ENCODE measurements at places on chromosomes 4 and X.

DNA sequence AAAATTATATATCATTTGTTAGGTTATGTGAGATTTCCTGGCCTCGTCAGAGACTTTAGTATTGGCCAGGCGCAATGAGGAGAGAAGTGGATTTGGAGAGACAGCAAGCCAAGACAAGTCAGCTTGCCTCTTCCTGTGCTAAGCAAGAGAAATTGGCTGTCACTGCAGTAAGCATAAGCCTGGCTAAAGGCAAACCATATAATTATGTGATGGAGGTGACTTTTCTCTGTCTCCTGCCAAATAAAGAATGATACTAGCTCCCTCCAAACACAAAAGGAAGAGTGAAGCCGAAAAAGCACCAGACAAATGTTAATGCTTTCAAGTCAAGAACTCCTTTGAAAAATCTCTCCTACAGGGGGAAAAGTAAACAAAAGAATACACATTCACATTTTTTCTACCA lies 2246.0 kb downstream of the ARAP2 start:
- no peak for DNase-seq

DNA sequence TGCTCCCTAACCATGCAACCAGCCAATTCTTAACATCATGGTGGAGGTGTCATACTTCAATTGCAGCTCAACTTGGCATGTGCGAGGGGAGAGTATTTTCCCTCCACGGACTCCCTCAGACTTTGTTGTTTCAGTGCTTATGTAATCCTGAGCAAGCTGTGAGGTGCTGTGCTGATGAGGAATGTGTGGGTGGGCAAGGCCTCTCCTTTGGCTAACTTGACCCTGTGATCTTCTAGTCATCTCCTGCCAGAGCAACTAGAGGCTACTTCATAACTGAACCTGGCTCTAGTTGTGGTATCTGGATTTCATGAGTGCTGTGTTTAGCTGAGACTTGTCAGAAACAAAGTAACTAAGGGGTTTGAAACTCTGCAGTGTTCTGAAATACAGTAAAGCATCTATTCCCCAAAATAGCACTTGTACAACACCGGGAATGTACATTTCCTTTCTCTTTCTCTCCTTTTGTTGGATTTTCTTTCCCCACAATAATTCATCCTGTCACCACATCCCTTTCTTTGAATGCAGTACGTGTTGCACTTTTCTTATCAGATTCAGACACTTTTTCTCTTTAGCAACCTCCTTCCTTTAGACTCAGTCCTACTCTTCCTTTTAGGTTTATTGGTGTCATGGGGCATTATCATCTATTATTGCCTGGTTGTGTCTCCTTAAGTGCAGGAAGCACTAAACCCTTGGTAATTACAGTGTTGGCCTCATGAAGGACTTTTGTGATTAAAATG lies 415.2 kb upstream of the NR3C2 start:
- DNase-seq, result no peak

DNA sequence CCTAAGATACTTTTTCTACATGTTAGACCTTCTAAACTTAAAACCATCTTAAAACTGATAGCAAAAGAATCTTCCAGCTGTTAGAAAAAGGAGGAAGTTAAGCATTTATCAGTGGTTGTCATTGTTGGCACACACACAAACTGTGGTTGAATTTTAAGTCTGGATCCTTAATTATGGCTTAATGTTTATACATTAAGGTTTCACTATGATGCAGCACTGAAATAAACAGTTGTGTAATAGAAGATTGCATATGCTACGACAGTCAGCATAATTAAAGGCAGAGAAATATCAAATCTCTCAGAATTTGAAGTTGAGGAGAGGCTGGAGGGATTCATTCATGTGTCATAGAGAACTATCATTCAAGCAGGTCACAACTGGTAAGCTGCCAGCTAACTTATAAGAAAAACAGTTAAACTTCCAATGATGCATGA lies 32.3 kb downstream of the ADGRA3 start:
- DNase-seq, result no peak

GRCh38 chr4:76969941-76970529 lies 20.5 kb downstream of the SEPTIN11 start:
- DNase-seq, result no peak

DNA sequence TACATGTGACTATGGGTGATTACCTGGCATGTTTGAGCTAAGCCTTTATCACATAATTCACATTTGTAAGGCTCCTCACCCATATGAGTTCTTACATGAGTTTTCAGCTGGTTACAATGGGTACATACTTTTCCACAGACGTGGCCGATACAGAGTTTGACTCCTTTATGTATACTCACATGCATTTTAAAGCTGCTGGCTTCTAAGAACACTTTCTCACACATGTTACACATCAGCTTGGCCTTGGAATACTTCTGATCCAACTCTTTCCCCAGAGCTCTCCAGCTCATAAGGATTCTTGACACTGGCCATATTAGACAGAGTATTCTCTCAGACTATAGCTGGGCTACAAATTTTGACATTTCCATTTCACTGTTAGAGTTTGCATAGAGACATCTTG lies 66.3 kb downstream of the TAB3 start:
- DNase-seq, result no peak

DNA sequence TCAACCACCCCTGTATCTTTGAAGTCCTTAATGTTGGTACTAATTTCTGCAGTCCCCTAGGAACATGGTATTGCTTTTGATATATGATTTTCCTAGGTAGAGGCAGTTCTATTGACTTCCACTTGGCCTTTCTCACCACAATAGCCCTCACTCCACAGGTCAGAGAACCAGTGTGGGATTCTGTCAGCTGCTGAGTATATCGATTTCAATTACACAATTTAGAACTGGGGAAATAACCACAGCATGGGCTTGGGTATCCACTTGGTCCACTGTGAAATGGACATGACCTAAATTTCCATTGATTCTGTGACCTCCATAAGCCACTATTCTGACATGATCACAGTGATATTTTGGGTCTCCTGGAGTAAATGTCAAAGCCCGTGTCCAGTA lies 62.3 kb downstream of the KANTR start:
- DNase-seq, result no peak

DNA sequence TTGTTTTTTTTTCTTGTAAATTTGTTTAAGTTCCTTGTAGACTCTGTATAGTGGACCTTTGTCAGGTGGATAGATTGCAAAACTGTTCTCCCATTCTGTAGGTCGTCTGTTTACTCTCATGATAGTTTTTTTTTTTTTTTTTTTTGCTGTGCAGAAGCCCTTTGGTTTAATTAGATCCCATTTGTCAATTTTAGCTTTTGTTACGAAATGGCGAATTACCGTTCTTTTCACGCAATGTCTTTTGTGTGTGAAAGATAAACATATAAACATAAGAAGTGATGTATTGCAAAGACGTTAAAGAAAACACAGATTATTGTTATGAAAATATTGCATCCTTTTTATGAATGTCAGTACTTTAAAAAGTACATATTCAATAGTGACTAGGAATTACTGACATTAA lies 34.5 kb downstream of the MAGEA10 start:
- no peak for DNase-seq

GRCh38 chr4:40121515-40121914 lies 64.9 kb downstream of the N4BP2 start:
- no peak for DNase-seq

DNA sequence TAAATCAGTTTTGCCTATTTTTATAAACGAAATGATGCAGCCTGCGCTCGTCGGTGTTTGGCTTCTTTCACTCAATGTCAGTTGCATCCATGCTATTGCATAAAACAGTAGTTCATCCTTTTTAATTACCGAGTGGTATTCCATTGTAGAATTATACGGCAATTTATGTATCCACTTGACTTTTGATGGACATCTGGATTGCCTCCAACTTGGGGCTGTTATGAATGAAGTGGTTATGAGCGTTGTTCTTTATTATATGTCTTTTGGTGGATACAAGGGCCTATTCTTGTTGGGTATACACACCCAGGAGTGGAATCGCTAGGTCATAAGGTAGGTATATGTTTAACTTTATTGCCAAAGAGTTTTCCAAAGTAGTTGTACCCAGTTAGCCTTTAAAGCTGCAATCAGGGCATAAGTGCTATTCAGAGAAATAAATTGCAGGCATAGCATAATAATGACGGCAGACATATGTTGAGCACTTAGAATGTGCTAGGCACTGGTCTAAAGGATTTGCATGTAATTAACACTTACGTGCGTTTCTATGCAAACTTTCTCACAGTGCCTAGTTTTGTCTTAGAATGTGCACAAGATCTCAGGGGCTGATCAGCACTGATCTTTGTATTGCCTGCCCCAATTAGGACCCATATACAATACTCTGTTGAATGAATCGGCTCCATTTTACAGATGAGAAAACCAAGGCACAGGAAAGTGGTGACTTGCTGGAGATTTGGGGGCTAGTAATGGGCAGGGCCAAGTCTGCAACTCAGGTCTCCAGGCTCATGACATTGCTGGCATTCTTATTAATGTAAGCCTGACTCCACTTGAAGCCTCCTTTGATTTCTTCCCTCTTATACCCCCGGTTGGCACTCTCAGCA lies 407.0 kb downstream of the BCOR start:
- DNase-seq, result no peak

DNA sequence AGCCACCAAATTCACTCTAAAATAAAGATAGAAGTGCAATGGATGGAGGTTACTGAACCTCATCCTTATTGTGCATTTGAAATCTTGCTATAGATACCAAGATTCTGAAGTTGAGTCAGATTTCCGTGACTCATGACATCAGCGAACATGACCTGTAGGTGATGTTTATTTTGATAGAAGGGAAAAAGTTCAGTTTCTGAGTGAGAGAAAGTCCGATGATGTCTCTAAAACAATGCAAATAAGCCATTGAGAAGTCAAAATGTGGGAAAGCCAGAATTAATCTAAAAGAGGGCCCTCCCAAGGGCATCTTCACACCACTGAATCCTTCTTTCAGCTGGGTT lies 20.0 kb downstream of the PHOX2B start:
- no peak for DNase-seq

DNA sequence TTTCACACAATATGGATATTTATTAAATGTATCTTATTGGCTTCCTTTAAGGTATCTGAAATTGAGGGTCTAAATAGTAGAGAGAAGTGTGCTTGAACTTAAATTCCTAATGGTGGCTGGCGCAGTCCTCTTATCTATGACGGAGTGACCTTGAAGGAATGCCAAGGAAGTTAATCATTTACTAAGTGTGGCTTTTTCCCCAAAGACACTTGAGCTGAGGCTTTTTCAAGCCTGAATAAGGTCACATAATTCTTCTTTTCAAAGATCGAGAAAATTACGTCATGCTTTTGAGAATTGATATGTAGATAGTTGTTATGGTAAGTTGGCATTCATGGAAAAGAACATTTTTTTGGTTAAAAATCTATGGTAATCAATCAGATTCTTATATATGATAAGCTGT lies 11.7 kb upstream of the PRPS2 start:
- DNase-seq, result no peak

DNA sequence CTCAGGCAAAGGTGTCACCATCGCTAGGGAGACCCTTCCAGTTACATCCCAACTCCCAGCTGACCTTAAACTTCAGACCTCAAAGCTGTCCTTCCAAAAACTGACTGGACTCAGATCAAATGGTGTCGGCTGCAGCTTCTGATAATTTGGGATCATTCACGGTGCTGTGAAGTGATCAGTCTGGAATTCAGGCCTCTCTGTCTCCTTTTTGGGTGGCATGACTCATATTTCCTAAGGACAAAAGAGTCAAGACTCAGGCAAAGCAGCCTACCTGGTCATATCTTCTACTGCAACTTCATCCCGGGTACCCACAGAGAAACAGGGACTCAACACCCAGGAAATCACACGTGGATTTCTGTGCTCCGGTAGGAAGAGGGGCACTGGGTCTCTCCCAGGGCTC lies 87.6 kb downstream of the SORCS2 start:
- DNase-seq, result no peak

DNA sequence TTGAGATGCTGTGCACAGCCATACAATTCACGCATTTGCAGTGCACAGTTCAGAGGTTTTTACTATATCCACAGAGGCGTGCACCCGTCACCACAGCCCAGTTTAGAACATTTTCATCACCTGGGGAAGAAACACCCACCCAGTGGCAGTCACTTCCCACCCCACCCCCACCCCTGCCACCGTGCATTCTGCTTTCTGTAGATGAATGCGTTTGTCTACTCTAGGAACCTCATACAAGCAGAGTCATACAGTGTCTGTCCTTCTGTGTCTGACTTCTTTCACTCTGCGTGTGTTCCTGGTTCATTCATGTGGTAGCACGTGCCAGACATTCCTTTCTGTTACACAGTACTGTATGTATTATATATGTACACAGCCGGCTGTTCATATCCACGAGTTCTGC lies 122.8 kb downstream of the TBL1X start:
- no peak for DNase-seq

GRCh38 chr4:95157596-95157995 lies 391.2 kb downstream of the UNC5C start:
- no peak for DNase-seq

DNA sequence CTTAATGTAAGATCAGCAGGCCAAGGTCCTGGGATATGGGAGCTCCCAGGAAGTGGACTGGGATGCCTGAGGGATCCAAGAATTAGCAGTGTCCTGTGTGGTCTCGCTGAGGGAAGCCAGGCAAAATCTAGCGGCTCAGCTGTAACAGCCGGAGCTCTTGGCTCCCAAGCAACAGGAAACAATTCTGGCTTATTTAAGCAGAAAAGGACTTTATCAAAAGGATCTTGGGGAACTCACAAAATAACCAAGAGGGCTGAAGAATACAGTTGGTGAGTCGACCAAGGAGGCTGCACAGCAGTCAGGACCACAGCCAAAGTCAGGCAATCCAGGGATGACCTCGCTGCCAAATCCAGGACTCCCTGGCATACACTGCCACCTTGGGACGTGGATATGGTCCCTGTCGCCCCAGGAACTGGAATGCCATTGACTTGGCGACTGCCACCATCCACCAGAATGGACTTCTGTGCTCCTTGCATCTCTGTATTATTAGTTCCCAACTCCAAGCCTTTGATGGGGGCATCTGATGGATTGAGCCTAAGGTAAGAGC lies 165.3 kb upstream of the BCOR start:
- no peak for DNase-seq

GRCh38 chr4:972651-973424 lies 531 bp downstream of the DGKQ start:
- DNase-seq, result peak; percentile 68

DNA sequence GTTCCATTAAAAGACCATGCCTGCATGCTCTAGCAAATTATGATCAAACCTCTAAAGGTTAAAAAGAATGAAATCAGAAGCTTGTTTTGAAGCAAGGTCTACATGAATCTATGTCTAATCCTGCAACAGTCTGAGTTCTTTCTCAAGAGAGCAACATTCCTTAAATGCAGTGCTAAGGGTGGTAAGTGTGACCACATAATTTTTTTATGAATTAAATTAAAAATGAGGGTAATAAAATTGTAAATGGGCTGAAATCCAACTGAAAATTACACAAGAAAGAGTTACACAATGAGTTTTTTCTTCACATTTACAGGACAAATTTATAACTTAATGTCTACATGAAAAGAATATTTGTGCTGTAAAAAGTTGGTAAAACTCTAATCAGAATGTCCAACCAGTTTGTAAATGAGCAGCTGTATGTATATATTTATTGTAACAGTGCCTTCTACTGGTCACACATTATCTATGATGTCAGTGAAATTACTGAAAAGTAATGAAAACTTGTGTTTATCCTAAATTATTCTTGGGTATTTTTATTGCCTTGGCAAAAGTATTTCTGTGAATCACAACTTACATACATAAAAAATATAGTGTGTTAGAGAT lies 336.3 kb upstream of the PITX2 start:
- no peak for DNase-seq

GRCh38 chrX:88136328-88136727 lies 610.7 kb upstream of the CPXCR1 start:
- DNase-seq, result no peak

GRCh38 chr4:1265351-1265750 lies 16.4 kb upstream of the CTBP1 start:
- DNase-seq, result no peak

GRCh38 chr4:125389713-125390112 lies 75.0 kb downstream of the FAT4 start:
- DNase-seq, result no peak

GRCh38 chrX:30060718-30061117 lies 154.6 kb upstream of the MAGEB2 start:
- no peak for DNase-seq

All from stimulated activated CD8-positive, alpha-beta memory T cell treated with anti-CD3 and anti-CD28 coated beads, Interleukin-4, amount 100 ng/mL, for 4 hours (primary cell).